Osteoblast (primary cell): ENCODE measurements at places on chromosomes 4 and X. TPM values are rescaled to one million over a fixed set of nuclear protein-coding genes. Genes with fewer than 3 reads are reported as not detected.

Gene TEX11
- total RNA-seq = not detected in 2 replicates

Gene SUPT20HL2
- total RNA-seq = not detected in 2 replicates

Gene LNX1
- total RNA-seq = 6.2 and 9.8 TPM in 2 replicates

Gene BRS3
- not detected in 2 replicates for total RNA-seq

Gene TMPRSS11F
- not detected in 2 replicates for total RNA-seq

Gene C4orf33
- total RNA-seq = 11.9 and 13.3 TPM in 2 replicates

Gene SSX4
- total RNA-seq = not detected in 2 replicates

Gene MAGEA2B
- not detected in 2 replicates for total RNA-seq

Gene MAML3
- total RNA-seq = 0.59 and 0.72 TPM in 2 replicates

Gene SUPT20HL1
- not detected in 2 replicates for total RNA-seq

GRCh38 chrX:98924511-98924910 is 1485.6 kb downstream of the PCDH19 start:
- no peak for DNase-seq
- no peak overlapping the region for H3K4me3 ChIP-seq
- H3K27me3 ChIP-seq = no peaks in the 10 kb centered on the region
- H3K27ac ChIP-seq = no peak overlapping the region

GRCh38 chr4:15245006-15245530 is 182.8 kb upstream of the C1QTNF7 start:
- H3K36me3 ChIP-seq = no peaks in the 10 kb centered on the region
- peaks cover 6% of the 10 kb centered on the region for H3K4me1 ChIP-seq
- no peak overlapping the region for H3K4me3 ChIP-seq
- DNase-seq = no peak
- no peaks in the 10 kb centered on the region for H3K27me3 ChIP-seq

DNA sequence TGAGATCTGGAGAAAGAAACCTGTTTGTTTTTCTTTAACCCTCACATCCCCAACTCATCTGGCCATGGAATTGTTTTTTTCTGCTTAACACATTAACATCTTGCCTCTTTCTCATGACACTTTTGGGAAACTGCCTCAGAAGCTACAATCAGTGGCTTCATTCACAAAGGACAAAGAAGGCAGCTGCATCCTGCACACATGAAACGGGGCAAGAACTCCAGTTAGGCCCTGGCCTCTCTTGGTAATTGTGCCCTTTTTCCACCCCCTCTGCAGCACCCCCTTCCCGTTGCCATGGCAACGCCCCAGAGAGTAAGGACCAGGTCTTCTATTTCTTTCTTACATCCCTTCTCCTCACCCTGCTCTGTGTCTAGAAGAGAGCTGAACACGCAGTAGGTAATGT is 103.4 kb downstream of the PDGFRA start:
- H3K36me3 ChIP-seq = no peaks in the 10 kb centered on the region
- H3K27me3 ChIP-seq = peaks cover 8% of the 10 kb centered on the region
- H3K4me3 ChIP-seq = no peak overlapping the region
- DNase-seq = no peak

- H3K27ac ChIP-seq = no peak overlapping the region
- H3K4me1 ChIP-seq = no peaks in the 10 kb centered on the region
- H3K27me3 ChIP-seq = no peaks in the 10 kb centered on the region
- H3K36me3 ChIP-seq = no peaks in the 10 kb centered on the region
- DNase-seq = no peak
Measured at GRCh38 chrX:5842601-5843000, 386.1 kb downstream of the NLGN4X start.

DNA sequence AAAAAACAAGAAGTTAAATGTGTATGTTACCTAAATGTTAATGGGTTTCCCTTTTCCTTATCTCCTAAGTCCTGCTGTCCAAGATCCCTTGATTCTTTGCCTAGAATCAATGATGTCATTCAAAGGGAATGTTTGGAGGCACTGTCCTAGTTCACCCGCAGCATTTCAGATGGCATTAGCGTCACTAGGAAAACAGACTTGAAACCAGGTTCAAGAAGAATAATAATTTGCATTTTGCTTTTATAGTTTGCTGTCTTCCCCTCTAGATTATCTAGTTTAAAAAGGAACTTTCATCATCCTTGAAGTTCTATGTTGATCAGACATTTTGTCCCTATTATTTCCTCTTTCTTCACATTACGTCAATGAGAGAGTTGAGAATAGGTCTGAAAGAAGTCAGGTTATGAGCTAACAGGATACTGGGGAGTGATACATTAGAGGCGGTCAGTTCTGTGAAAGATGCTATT is 234.1 kb upstream of the PGRMC2 start:
- no peaks in the 10 kb centered on the region for H3K36me3 ChIP-seq
- peak overlapping the region; percentile 98 for H3K27ac ChIP-seq
- no peak for DNase-seq
- peaks cover 78% of the 10 kb centered on the region for H3K4me1 ChIP-seq
- H3K4me3 ChIP-seq = no peak overlapping the region
- H3K27me3 ChIP-seq = no peaks in the 10 kb centered on the region

DNA sequence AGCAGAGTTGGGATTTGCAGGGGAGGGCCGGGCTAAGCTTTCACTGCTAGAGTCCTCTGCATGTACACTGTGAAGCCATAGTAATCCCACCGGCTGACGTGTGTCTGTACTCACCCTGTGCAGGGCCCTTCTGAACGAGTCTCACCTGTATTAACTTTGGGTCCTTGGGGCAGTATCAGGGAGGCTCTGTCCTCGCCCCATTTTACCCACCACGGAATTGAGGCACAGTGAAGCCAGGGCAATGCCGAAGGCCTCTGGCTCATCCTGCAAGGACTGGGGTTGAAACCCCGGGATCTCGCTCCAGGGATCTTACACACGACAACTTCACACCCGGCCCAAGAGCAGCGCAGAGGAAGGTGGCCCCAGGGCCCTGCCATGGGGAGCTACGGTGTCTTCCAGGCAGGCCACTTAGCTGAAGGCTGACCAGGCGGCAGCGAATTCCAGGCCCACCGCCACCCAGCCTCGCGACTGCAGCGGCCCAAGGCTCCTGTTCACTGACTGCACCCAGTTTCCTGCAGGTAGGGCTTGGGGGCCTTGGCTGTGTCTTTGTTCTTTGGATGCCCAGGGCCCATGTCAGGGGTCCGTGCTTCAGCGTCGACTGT is 75.5 kb upstream of the ADRA2C start:
- no peak overlapping the region for H3K27ac ChIP-seq
- H3K4me1 ChIP-seq = no peaks in the 10 kb centered on the region
- H3K36me3 ChIP-seq = no peaks in the 10 kb centered on the region
- H3K4me3 ChIP-seq = no peak overlapping the region

DNA sequence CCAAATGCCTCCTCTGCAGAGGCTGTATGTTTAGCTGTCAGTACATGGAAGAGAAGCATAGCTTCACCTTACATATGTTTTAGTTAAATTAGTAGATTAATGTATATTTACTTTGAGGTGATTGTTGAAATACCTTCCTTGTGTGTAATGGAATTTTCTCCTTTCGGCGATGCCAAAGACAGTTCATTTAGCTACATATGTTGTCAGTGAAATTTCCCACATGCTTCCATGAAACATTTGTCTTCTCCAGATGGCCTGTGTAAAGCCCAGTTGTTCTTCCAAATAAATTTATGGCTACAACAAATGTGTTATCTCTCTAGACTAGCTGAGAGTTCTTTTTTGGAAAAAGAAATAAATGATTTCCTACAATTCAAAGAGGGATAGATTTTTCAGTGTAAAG is 95.2 kb downstream of the GPAT3 start:
- H3K4me1 ChIP-seq = peaks cover 3% of the 10 kb centered on the region
- peaks cover 13% of the 10 kb centered on the region for H3K27me3 ChIP-seq
- H3K4me3 ChIP-seq = no peak overlapping the region
- H3K36me3 ChIP-seq = no peaks in the 10 kb centered on the region
- H3K27ac ChIP-seq = no peak overlapping the region

DNA sequence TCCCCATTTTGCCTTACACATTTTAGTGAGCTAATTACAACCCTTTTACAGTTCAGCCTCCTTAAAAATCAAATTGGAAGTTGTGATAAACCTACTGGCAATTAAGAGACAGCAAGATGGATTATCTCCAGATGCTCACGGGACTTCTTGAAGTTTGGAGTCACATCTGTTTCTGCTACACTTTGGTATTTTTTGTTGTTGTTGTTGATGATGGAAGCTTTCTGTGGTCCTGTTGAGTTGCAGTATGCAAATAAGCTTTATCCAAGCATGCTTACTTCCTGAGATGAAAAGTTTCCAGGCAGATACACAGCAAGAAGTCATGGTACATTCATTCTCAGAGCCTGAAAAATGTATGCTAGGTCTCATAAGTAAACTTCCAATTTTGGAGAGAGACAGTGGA is 670.0 kb upstream of the AMOT start:
- no peaks in the 10 kb centered on the region for H3K4me1 ChIP-seq
- no peak overlapping the region for H3K27ac ChIP-seq
- H3K4me3 ChIP-seq = no peak overlapping the region

- peak; percentile 87 for DNase-seq
- H3K27me3 ChIP-seq = peaks cover 35% of the 10 kb centered on the region
- H3K4me3 ChIP-seq = no peak overlapping the region
- no peaks in the 10 kb centered on the region for H3K36me3 ChIP-seq
Measured at GRCh38 chrX:153642655-153643430, 4.2 kb upstream of the DUSP9 start.

DNA sequence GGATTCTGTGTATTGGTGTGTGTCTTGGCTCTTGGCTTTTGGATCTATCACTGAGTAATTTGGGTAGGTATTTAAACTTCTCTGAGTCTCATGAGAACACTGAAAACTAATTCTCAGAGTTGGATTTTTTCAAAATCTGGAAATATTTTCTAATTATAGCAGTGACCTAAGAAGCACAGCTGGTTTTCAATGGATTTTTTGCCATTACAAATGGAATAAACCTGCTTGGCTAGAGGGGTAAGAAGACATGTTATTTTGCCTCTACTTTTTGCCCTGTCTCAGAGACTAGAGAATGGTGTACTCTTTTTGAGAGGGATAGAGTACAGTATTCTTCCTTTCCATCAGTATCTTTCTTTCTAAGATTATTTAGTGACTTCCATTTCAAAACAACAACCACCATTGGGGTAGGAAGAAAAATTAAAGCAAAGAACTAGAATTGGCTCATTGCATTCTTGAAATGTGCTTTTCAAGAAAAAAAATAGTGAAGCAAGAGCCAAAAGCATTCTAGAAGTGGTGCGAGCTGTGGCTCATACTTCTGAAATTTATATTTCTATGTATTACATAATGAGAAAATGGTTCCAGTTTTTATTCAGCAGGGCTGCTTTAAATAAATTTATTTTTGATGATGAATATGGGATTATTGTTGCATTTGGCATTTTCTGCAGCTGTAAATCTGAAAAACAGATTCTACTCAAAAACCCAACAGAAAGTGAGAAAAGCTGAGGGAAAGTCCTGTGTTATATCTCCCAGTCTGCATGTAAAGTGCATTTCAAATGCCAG is 850.2 kb upstream of the SLIT2 start:
- H3K36me3 ChIP-seq = no peaks in the 10 kb centered on the region
- H3K27ac ChIP-seq = no peak overlapping the region
- DNase-seq = no peak
- no peak overlapping the region for H3K4me3 ChIP-seq
- H3K27me3 ChIP-seq = no peaks in the 10 kb centered on the region

DNA sequence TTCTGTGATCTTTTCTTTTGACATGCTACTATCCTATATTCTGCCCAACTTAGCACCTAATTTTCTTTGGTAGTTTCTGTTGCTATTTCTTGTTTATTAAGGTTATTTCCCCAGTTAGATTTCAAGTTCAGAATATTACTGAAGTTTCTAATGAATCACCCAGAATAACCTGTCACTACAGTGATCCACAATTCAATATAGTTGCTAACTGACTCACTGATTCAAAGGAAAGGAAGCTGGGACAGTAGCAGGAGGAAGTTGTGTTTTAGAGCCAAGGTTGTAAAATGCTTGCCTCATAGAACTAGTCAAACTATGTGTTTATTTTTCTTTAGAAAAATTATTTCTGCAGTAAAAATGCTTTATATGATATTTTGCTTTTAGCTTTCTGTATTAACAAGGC is 37.4 kb downstream of the PAK3 start:
- no peak for DNase-seq
- H3K27me3 ChIP-seq = peaks cover 10% of the 10 kb centered on the region
- H3K4me1 ChIP-seq = no peaks in the 10 kb centered on the region

DNA sequence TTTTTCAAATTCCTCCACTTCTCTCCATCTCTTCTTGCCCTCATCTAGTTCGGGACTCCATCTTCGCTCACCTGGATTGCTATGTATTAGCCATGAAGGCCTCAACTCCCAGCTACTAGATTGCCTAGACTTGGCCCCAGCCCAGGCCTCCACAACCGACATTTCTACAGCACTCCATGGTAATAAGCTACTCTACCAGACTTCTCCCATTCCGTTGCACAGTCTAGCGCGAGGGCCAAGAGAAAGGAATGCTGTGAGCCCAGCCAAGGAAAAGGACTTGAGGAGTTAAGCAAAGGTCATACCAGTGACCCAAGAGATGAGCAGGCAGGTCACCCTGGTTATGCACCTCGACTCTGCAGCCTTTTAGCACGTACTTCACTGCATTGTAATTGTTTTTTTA is 75.6 kb downstream of the SOWAHB start:
- H3K36me3 ChIP-seq = no peaks in the 10 kb centered on the region
- no peak overlapping the region for H3K4me3 ChIP-seq
- no peaks in the 10 kb centered on the region for H3K4me1 ChIP-seq
- H3K27me3 ChIP-seq = no peaks in the 10 kb centered on the region
- H3K27ac ChIP-seq = no peak overlapping the region
- DNase-seq = no peak

GRCh38 chr4:148984951-148985350 is 542.7 kb upstream of the NR3C2 start:
- no peak for DNase-seq
- H3K36me3 ChIP-seq = no peaks in the 10 kb centered on the region
- no peak overlapping the region for H3K27ac ChIP-seq
- no peaks in the 10 kb centered on the region for H3K4me1 ChIP-seq
- H3K4me3 ChIP-seq = no peak overlapping the region

DNA sequence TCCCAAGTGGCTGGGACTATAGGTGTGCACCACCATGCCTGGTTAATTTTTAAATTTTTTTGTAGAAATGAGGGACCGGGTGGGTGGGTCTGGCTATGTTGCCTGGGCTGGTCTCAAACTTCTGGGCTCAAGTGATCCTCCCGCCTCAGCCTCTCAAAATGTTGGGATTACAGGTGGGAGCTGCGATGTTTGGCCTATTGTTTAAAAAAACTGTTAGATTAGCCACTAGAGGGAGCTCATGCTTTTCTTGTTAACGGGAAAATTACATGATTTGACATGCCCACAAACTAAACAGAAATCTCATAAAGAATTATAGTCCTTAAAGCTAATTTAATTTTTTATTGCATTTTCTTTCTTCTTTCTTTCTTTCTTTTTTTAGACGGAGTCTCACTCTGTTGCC is 5.0 kb upstream of the SDAD1 start:
- H3K27ac ChIP-seq = no peak overlapping the region
- no peak for DNase-seq
- H3K4me3 ChIP-seq = no peak overlapping the region
- no peaks in the 10 kb centered on the region for H3K27me3 ChIP-seq
